SK-MEL-5 (cell line): ENCODE measurements at places on chromosomes 3 and 15. TPM values are rescaled to one million over a fixed set of nuclear protein-coding genes. Genes with fewer than 3 reads are reported as not detected.

- DNase-seq: no peak
Measured at GRCh38 chr3:38018296-38019266, 10.9 kb downstream of the PLCD1 start.

- no peak for DNase-seq
Measured at GRCh38 chr15:94455297-94455696, 223.9 kb downstream of the MCTP2 start.

DNA sequence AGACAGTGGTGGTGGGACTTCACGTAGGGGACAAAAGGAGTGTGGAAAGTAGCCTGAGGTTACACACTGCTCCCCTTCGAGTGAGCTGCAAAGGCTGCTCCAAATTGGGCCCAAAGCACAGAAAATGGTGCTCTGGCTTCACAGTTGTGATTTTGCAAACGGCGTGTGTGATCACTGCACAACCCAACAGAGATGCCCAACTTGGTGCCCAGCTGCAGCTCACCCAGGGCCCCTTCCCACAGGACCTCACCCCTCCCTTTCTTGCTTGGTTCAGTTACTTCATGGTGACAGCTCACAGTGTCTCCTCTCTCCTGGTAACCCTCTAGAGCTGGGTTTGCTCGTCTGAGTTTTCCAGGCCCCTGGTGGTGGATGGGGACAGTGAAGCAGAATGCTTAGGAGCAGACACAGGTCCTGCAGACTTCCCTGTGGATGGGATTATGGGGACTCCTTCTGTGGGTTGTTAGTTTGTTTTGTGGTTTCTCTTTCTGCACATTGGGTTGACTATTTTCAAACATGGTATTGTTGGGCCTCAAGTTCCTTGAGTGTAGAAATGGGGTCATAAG is 98.3 kb downstream of the TOP2B start:
- no peak for DNase-seq

Gene CNTN4
- not detected in 2 replicates for total RNA-seq

- peak; percentile 37 for DNase-seq
Measured at GRCh38 chr3:85081191-85081906, 122.6 kb downstream of the CADM2 start.

Gene TMEM207
- total RNA-seq: 0.19 and 0.21 TPM in 2 replicates

- DNase-seq: no peak
Measured at GRCh38 chr3:196135693-196136639, 54.1 kb upstream of the TFRC start.

DNA sequence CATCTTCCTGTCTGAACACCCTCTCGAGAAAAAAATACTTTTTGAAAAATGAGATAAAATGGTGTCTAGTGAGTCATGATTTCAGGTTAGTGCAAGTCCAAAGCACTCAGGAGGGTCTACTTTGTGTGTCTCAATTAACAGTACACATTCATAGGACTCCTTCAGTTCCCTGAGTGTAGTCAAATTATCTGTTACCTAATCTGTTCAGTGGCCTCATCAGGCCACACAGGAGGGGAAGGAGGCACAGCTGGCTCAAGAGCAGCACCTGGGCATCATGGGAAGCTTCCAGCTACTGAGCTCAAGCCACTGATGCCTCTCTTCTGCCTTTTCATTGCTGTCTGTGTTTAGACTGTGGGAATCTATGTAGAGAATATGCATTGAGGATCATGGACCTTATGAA is 341.4 kb upstream of the SGO1 start:
- no peak for DNase-seq

DNA sequence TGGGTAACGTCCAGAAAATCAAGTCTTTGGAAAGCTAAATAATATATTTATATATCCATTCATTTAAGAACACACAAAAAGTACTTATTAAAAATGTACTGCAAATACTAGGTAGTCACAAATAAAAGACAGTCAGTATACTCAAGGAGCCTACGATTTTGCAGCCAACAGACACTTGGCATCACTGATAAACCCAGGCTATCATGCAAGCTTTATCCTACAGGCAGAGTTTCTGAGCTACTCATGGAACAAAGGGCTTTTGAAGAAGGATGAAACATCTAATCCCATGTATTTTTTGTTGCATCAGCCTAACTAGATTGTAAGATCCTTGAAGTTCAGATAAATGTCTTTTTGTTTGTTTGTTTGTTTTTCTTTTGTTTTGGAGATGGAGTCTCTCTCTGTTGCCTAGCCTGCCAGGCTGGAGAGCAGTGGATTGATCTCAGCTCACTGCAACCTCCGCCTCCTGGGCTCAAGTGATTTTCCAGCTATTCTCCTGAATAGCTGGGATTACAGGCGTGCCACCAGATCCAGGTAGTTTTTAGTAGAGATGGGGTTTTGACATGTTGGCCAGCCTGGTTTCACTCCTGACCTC is 319.4 kb upstream of the MDFIC2 start:
- DNase-seq: peak; percentile 2
